ENCODE measurements at places on chromosomes 3 and 15.

- DNase-seq: no peak
These were observed 286.7 kb upstream of the TGFBR2 start for GRCh38 chr3:30319713-30320112.

DNA sequence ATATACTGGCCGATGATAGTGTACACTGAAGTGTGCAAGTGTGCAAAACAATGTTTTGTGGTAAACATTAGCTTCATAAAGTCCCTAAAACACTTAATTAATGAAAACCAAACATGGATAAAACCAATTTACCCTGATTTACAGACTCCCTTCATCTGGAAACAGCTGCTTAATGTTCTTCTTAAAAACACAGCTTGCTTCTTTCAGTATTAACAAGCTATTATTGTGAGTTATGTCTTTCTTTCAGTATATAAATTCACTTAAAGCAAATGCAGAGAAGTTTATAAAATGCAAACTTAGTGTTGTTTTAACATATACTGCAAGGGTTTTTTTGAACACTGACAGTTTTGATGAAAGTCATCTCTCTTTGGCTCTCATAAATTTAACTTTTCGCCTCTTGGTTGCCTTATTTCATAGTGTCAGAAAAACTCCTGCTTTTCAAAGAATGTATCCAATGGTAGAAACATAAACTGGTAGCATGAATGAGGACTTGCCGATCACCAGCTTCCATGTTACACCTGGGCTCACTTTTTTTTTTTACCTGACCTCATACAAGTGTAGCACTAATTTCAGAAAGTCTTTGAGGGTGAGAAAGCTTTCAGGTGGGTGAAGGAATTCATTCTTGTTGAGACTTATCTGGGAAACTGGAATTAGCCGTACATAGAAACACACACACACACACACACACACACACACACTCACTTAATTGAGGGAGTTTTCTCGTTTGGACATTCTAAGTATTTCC lies 532.2 kb downstream of the ROBO2 start:
- DNase-seq: no peak

GRCh38 chr3:164064298-164064697 lies 1014.0 kb downstream of the SI start:
- no peak for DNase-seq

DNA sequence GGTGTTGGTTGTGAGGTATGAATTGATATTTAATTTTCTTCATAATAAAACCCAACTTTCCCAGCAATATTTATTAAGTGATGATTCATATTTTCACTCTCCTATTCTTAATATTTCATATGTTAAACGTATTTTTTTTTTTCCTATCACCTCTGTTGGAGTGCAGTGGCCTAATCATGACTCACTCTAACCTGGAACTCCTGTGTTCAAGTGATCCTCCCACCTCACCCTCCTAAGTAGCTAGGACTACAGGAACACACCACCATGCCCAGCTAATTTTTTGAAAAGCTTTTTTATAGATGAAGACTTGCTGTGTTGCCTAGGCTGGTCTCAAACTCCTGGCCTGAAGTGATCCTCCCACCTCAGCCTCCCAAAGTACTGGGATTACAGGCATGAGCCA lies 8.6 kb downstream of the PARP15 start:
- no peak for DNase-seq

DNA sequence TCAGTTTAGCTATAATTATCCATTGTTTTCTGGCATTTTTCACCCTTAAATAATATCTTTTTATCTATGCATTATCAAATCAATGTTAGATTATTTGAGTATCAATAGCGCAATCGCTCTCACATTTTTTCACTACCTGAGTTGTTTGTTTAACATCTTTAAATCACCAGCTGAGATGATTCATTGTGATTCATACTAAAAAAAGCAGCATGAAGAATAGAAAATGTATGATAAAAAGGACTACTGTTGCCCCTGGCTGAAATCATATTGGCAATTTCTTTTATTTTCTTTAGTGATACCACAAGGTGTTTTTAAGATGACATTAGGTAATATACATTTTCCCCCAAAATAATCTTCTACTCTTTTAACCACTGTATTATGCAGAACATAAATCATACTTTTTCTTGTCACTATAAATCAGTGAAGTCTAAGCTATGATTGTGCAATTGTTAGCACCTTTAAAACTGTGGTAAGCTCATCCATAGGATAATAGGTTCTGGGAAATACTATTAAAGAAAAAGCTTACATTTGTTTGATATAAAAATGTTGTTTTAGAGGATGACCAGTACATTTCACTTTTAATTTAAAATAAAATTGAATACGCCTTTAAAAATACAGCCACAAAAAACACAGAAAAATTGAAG lies 889.1 kb downstream of the NAALADL2 start:
- DNase-seq: no peak

DNA sequence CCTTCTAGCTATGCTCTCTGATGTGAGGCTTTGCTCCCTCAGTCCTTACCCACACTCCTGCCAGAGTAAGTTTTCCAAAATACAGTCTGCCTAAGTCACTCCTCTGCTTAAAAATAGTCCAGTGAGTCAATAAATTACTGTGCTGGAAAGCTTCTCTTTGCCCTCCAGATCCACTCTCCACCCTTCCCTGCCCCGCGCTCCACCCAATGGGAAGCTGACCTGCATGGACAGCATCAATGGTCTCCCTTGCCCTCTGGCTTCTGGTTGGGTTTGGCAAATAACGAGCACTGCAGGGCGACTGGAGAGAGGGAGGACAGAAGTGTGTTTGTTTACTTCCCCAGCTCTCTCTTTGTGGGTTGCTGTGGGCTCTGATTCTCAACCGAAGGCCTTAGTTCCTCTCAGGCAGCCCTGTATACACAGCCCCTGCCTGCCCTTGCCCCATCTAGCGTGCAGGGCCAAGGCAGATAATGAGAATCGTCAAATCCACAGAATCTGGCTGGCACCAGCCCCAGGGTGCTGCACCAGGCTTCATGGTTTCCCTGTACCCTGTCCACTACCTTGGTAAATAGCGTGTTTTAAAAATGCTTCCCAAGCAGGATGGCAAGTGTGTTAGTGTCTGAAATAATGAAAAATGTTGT lies 110.4 kb downstream of the ADAMTSL3 start:
- no peak for DNase-seq

GRCh38 chr3:184359610-184360009 lies 1.8 kb downstream of the CLCN2 start:
- no peak for DNase-seq

DNA sequence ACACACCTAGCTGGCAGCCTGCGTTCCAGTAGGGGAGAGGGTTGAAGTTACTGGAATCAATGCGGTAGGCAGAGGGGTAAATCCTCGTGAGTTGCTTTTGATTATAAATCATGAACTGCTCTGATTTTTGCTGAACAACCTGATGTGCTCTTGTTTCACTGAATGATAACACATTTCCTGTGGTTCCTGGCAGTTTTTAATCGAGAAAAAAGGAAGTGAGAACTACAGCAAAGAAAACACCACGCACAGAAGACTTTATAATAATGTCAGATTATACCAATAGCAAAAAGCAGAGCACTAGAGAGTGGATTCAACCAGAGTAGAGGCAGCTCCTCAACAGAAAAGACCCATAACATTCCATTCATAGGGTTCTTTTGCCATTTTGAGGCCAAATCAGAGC lies 200.8 kb upstream of the STRIT1 start:
- no peak for DNase-seq

DNA sequence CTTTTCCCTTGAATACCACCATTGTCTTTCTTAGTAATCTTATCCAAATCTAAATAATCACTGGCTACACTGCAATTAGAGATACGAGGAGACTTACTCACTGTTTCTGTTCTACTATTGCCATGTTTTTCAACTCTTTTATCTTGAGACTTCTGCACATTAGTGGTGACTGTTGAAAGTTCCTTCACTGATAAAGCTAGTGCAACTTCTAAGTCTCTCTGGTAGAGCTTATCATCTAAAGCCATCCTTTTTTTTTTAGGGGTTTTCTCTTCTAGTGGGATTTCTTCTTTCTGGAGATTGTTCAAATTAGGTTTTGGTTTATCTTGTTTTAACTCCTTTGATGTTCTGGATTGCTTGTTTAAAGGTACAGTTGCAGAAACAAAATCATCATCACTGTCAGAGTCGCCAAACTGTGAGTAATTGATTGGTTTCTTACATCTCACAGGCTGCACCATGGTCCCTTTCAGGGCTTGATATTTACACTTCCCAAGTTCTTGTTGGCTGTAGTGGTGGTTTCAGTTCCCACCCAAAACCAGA lies 37.7 kb downstream of the NCK1 start:
- DNase-seq: no peak

DNA sequence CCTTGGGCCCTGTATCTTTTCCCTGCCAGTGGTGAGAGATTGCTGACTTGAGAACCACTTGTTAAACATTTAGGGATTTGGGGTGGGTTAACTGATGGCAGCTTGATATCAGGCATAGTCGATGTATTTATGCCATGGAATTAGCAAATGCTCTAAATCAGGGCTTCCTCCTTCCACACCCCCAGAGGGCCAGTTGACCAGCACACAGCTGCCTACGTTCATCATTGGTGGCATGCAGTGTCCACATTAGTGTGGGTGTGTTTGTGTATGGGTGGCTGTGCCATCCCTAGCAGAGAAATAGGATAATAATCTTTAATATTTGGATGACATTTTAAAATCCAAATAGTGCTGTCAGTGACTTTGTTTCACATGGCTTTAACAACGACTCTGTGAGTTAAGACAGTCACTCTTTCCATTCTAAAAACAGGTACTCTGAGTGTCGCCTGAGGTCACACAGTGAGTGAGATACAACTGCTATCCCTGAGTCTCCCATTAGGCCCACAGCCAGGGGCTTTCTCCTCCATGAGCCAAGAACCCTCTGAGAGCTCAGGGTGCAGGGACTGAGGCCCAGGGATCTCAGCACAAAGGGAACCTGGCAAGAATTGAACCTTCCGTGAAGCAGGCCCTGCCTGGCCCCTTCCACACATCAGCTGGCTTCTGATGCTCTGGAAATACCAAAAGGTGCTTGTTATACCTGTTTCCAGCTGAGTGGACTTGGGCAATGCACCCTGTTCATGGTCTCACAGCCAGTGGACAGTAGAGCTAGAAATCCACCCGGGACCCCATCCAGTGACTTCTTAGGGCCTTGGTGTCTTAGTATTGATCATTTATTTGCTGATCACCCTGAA lies 4.3 kb upstream of the LTF start:
- no peak for DNase-seq

DNA sequence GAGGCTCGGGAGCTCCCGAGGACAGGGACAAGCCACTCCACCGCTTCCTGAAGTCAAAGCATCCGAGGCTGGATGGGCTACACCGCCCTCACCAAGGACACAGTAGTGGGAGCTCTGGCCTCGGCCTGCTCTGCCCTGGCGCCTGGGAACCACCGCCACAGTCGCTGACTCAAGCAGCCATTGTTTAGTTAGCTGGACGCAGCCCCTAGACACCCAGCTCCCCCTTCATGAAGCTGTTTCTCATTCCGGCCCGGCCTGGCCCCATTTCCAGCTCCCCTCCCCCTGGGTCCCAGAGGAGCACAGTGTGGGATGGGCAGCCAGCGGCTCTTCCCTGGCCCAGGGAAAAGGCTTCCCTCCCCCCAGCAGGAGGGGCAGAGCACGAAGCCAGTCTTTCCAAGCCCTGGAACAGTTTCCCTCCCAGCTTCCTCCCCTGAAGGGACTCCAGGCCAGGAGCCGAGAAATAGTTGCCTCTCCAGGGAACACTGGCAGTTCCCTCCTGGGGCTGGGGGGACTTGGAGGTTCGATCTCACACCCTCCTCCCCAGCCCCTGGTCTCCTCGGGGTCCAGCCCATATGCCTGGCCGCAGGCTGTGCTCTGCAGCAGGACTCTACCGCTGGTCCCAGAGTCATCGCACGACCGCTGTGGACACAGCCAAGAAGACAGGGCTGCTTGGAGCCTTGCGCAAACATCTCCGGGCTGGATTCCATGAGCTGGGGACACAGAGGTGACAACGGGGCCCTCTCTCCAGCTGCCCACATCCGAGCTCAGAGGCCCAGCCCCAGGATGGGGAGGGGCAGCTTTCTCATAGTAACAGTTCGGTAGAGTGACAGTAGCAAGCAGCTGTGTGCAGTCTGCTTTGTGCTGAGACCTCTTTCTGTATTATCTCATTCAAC lies 10.0 kb downstream of the PLXND1 start:
- no peak for DNase-seq

DNA sequence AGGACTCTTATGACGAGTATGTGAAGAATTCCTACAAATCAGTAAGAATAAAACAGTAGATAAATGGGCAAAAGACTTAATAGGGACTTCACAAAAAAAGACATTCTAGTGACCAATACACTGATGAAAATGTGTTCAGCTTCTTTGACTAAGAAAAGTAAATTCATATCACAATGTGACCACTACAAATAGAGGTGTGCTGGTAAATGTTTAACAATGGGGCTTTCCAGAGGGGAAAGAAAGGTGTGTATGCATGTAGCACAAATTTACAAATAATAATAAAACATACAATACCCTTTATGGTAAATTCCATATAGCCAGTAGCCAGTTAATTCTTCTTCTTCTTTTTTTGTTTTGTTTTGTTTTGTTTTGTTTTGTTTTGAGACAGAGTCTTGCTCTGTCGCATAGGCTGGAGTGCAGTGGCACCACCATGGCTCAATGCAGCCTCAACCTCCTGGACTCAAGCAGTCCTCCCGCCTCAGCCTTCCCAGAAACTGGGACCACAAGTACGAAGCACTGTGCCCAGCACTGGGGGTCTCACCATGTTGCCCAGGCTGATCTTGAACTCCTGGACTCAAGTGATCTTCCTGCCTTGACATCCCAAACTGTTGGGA lies 17.5 kb upstream of the NMD3 start:
- no peak for DNase-seq

DNA sequence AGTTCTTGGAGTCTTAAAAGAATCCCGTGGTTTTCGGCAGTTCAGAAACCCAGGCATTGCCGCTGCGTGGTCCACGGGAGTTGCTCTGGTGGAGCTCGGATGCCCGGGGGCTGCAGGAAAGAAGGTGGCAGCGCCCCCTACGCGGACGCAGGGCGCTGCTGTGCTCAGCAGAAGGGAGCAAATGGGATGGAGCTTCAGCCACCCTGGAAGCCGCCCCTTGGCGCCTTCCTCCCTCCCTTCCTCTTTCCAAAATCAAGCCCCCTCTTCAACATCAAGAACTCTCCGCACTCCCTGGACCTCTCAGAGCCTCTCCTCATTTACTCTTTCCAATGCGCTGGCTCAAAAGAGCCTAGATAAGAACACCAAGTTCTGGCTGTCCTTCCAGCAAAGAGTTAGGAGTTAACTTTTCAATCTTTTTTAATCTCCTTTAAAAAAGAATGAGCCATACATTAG lies 880 bp upstream of the CHRNA7 start:
- no peak for DNase-seq

- DNase-seq: no peak
These were observed 157.1 kb upstream of the TGFBR2 start for GRCh38 chr3:30449290-30449632.

GRCh38 chr15:32746116-32746857 lies 28.5 kb downstream of the GREM1 start:
- no peak for DNase-seq

GRCh38 chr3:106386050-106386449 lies 517.2 kb upstream of the CBLB start:
- no peak for DNase-seq

- DNase-seq: no peak
These were observed 36.0 kb downstream of the MCF2L2 start for GRCh38 chr3:183392186-183393034.

All from cortex of kidney (tissue), 1 donor.